COLO829 (cell line): ENCODE measurements at places on chromosomes 2 and 18.

DNA sequence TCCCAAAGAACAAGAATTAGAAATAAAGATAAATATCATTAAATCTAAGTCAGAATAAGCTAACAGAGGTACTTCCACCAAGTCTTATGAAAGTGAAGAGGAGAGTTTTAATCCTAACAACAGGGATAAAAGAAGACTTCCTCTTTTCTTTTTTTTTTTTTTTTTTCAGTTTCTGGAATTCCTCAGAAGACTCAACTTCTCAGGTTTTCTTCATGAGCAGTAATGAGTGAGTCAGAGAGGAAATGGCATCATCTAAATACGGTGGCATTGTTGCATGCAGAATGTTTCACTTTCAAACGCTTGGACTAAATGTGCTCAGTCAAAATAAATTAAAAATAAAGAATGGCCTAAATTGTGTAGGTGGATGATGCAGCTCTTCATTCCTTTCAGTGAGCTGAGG is 45.6 kb upstream of the ARHGAP15 start:
- peak; percentile 62 for DNase-seq

GRCh38 chr18:63307551-63308200 is 11.9 kb downstream of the BCL2 start:
- no peak for DNase-seq

GRCh38 chr2:46800625-46801349 is 114.8 kb downstream of the MCFD2 start:
- no peak for DNase-seq

GRCh38 chr2:164351536-164351935 is 269.7 kb downstream of the GRB14 start:
- DNase-seq: no peak
